Stimulated activated CD4-positive, alpha-beta T cell treated with anti-CD3 and anti-CD28 coated beads, Interleukin-1b, Interleukin-23, amount 100 ng/mL, for 1 hour (primary cell): ENCODE measurements at places on chromosomes 1 and 21.

GRCh38 chr1:100469578-100469977 lies 68.4 kb upstream of the GPR88 start:
- no peak for DNase-seq

DNA sequence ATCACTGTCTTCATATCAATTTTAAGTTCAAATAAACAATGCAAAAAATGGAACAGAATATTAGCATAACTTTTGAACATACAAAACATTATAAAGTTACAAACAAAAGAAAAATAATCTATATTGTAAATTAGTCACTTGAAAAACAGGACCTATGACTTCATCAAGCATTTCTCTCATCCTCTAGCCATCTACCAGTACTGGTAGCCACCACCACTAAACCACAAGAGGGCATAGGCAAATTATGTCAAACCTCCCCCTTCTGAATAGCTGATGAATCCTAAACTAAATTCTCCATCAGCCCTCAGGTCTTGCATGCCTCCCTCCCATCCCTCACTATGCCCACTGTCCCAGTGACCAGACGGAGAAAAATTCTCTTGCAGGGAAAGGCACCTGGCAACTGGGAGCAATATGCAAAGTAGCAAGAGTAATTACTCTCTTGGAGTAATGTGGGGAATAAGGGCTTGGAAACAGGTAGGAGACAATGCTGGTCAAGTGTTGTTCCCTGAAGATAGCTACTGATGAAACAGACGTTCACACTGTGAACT lies 37.1 kb downstream of the SSX2IP start:
- DNase-seq = no peak

- DNase-seq = no peak
Observed at GRCh38 chr1:237386362-237387143, 344.6 kb downstream of the RYR2 start.

GRCh38 chr1:64039390-64039926 lies 164.0 kb upstream of the UBE2U start:
- DNase-seq = no peak

GRCh38 chr1:10794724-10795275 lies 1.6 kb downstream of the CASZ1 start:
- no peak for DNase-seq

GRCh38 chr1:8674912-8675311 lies 142.5 kb downstream of the RERE start:
- DNase-seq = no peak

GRCh38 chr1:109170035-109170764 lies 43.5 kb upstream of the SARS1 start:
- DNase-seq = no peak

GRCh38 chr1:119084798-119085197 lies 55.7 kb downstream of the WARS2 start:
- DNase-seq = no peak

DNA sequence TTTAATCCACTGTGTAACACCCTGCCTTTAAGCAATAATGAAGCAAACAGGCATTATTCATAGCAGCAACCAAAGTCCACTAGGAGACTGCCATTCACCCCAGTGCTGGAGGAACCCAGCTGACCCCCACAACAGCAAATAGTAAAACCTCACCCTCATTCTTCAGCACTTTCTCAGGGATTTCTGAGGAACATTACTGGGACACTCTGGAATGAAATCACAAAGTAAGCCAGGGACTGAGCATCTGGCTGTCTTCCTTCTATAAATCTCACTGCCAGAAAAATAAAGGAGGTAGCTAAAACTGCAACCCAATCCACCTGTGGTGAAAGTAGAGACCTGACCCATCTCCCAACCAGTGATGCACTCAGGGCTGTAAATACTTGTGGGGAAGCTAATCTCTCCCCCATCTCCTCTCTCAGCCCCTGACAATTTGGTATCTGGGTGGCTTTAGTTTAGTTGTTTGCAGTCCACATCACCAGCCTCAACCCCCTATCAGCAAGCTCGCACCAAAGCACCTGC lies 47.1 kb downstream of the COL6A1 start:
- no peak for DNase-seq

GRCh38 chr1:159554261-159554660 lies 18.5 kb upstream of the OR10J5 start:
- no peak for DNase-seq

- no peak for DNase-seq
Observed at GRCh38 chr1:156760092-156760795, 7.1 kb upstream of the PRCC start.

- DNase-seq = no peak
Observed at GRCh38 chr1:46549697-46550681, 1.5 kb downstream of the KNCN start.

GRCh38 chr1:31297277-31298247 lies 730 bp downstream of the ZCCHC17 start:
- DNase-seq = no peak

- DNase-seq = no peak
Observed at GRCh38 chr1:232386721-232387510, 243.0 kb downstream of the SIPA1L2 start.

DNA sequence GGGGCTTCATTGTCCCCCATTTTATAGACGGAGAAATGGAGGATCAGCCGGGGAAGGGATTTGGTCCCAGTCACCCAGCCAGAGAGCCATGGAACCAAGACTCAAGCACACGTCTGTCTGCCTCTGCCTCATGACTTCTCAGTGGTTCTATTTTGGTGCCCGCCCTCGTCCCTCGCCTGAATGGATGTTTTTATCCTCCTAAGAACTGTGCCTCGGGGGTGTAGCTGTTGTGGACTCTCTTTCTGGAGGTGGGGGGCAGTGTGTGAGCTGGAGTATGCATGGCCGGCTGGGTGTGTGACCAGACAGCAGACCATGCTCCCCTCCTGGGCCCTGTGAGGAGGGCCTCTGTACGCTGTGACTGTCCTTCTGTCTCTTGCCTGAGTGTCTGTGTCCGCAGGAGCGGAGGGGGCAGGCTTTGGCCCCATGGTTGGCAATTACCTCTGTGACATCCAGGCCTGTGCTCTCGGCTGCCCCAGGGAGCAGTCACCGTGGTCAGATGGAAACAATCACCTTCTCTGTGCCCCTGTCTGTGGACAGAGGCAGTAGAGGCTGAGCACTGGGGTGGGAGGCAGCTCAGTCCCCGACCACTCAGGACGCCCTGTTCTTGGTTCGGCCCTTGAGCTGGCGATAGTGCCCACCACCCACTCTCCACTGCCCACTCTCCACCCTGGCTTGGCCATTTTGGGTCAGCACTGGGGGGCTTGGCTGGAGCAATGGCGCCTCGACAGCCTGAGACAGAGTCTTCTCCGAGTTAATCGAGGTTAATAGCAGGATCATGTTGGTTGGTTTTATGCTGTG lies 20.4 kb downstream of the WNT4 start:
- no peak for DNase-seq

GRCh38 chr1:71693581-71693980 lies 588.8 kb downstream of the NEGR1 start:
- DNase-seq = no peak

DNA sequence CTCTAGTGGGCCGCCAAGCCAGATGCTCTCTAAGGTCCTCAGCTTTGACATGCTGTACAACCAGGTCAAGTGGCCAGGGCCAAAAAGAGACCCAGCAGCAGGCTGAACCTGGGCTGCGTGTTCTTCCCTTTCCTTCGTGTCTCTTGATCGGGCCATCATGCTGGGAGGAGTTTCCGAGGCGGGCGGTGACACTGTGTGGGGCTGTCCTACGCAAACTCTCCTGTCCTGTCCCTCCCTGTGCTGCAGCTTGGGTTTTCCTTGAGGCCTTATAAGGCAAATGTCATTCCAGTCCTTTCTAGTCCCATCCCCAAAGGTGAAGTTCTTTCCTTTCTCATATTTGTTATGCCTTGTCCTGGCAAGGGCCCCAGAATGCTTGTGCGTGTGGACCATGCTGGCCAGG lies 56.7 kb downstream of the ARHGEF10L start:
- no peak for DNase-seq

- DNase-seq = no peak
Observed at GRCh38 chr1:167500283-167500860, 18.0 kb downstream of the CD247 start.

GRCh38 chr1:218802799-218803198 lies 370.9 kb upstream of the LYPLAL1 start:
- DNase-seq = no peak

DNA sequence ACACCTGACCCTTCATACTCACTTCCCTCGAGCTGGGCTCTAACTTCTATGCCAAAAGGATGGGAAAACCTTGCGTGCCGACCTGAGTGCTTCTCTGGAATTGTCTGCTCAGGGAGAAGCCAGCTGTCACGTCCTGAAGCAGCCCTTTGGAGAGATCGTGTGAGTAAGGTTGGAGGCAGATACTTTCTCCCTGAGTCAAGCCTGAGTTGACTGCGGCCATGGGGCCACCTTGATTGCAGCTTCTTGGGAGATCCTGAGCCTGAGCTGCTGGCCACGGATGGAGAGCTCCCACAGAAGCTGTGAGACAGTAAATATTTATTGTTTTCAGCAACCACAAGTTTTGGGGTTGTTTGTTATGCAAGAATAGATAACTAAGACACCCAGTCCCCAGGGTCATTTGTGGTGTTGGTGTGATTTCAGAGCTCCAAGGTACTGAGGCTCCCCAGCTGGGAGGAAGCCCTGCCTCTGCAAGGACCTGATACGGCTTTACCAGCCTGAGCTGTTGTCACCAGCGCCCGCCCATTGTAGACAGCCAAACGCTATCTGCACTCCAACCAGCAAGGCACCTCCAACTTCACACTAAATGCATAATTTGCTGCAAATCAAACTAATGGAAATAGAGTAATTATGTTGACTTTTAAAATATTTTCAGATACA lies 531.6 kb downstream of the PTPRU start:
- DNase-seq = no peak

DNA sequence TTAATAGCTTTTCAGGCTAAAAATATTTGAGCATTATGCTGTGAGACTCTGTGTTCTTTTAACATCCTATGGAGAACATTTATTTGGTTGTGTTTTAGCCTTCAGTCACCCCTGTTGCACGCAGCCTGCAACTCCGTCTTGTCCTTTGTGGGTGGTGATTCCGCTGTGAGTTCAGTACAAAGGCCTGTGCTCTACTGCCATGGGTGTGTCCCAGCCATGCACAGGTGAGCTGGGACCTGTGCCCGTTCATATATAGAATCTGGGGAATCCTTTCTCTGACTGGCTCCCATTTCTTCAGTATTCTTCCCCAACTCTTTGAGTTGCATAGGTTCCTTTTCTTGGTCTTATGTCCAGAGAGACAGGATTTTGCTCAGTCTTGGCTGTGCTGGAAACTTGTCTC lies 61.4 kb downstream of the ACTL8 start:
- no peak for DNase-seq

GRCh38 chr1:215376544-215377264 lies 190.4 kb upstream of the KCTD3 start:
- DNase-seq = no peak

DNA sequence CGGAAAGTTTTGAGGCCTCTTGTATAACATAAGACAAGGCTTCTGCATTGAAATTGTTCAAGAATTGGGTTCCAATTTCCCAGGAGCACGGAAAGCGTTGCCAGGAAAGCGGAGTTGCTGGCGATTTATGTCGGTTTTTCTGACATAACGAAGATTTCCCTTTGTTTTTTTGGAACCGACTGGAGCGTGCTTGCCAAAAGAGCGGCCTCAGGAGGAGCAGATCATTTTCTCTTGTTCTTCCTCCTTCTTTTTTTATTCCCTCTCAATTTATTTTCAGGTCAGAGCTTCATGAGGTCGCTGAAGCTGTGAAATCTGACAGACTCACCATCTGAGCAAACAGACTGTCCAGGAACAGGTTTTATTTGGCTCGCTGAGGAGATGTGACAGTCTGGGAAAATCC lies 275.5 kb downstream of the CAMTA1 start:
- DNase-seq = no peak
